Placental pericyte (primary cell): ENCODE measurements at places on chromosomes 3 and 15. TPM values are rescaled to one million over a fixed set of nuclear protein-coding genes. Genes with fewer than 3 reads are reported as not detected.

ZIC4 gene
- not detected in 2 replicates for total RNA-seq

EFCC1 gene
- total RNA-seq, result under 0.01 and 0.86 TPM in 2 replicates

ENTPD3 gene
- 0.22 and 0.29 TPM in 2 replicates for total RNA-seq

TMPRSS7 gene
- total RNA-seq, result not detected in 2 replicates

SEMA5B gene
- not detected in 2 replicates for total RNA-seq

P2RY13 gene
- not detected in 2 replicates for total RNA-seq

CD200R1 gene
- 0.14 TPM in 1 of 2 replicates, not detected in the other for total RNA-seq

KNL1 gene
- total RNA-seq, result 1.1 and 63.7 TPM in 2 replicates

CTXN2 gene
- not detected in 2 replicates for total RNA-seq

WDR93 gene
- total RNA-seq, result under 0.01 TPM in 1 of 2 replicates, not detected in the other

DENND6A gene
- 11.6 and 25.9 TPM in 2 replicates for total RNA-seq

ZCWPW2 gene
- 0.66 and 0.72 TPM in 2 replicates for total RNA-seq

EPHA6 gene
- 0.22 and 2.6 TPM in 2 replicates for total RNA-seq

ZSCAN2 gene
- 6.6 and 7.9 TPM in 2 replicates for total RNA-seq

TOMM70 gene
- total RNA-seq, result 47.1 and 70.2 TPM in 2 replicates

GOLGA8T gene
- not detected in 2 replicates for total RNA-seq

FAM107A gene
- 0.14 TPM in 1 of 2 replicates, not detected in the other for total RNA-seq

ACAN gene
- under 0.01 TPM in 2 replicates for total RNA-seq

FEZF2 gene
- total RNA-seq, result not detected in 2 replicates

RTP1 gene
- total RNA-seq, result not detected in 2 replicates

RARB gene
- total RNA-seq, result 1.8 and 12.9 TPM in 2 replicates

UROC1 gene
- total RNA-seq, result not detected in 2 replicates

ZBED2 gene
- total RNA-seq, result 0.14 TPM in 1 of 2 replicates, not detected in the other

SMARCC1 gene
- 44.0 and 59.8 TPM in 2 replicates for total RNA-seq

WDR72 gene
- total RNA-seq, result not detected in 2 replicates

TMCO5A gene
- not detected in 2 replicates for total RNA-seq

PRTG gene
- 1.1 and 2.7 TPM in 2 replicates for total RNA-seq
